ENCODE measurements at places on chromosomes 6 and 20.

DNA sequence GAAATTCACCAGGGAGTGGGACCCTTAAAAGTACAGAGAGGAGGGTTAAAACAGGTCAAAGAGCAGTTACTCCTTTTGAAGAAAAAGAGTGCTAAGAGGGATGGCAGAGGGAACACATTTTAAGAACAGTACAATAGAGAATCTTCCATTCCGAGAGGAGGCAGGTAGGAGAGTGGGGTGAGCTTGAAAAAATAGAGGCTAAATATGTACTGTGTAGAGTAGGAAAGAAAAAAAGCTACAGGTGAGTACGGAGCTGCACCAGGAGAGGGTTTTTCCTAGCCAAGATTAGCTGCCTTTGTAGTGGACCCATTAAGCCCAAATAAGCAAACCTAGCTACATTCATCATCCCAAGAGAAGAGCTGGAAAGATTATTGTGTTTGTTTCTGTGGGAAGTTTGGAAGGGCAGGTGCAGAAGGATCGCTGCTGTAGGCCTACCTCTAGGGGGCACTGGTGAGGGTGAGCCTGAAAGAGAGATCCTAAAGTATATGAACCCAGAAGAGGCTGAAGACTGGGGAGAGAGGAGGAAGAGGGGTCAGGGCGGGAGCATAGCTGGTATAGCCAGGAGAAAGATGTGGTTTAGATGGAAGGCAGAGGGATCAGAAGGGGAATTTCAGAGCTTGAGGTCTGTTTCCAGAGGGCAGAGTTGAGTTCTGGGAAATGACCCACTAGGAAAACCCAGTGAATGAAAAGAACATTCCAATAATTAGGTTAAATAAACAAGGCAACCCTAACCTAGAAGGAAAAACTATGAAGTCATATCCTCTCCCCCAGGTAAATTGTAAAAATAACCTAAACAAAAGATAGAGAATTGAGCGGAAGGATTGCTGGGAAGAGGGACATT, 50.2 kb upstream of the HINT3 start:
- no peak for DNase-seq

DNA sequence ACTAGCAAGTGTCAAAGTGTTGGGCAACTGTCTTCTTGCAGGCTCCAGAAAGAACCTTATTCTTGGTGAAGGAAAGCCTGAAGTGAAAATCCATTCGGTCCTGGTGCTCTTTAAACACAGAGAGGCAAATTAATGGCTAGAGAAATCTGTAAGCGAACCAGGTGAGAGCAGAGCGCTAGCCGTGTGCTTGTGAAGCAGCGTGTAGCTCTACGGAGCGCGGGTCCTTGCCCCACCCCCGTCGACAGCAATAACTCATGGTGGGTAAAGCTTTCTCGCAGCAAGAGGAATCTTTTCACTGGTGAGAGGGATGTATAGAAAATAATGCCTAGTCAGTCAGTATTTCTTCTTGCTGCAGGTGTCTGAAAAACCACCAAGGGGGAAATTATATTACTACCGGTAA, 37.0 kb upstream of the EMILIN3 start:
- no peak for DNase-seq

DNA sequence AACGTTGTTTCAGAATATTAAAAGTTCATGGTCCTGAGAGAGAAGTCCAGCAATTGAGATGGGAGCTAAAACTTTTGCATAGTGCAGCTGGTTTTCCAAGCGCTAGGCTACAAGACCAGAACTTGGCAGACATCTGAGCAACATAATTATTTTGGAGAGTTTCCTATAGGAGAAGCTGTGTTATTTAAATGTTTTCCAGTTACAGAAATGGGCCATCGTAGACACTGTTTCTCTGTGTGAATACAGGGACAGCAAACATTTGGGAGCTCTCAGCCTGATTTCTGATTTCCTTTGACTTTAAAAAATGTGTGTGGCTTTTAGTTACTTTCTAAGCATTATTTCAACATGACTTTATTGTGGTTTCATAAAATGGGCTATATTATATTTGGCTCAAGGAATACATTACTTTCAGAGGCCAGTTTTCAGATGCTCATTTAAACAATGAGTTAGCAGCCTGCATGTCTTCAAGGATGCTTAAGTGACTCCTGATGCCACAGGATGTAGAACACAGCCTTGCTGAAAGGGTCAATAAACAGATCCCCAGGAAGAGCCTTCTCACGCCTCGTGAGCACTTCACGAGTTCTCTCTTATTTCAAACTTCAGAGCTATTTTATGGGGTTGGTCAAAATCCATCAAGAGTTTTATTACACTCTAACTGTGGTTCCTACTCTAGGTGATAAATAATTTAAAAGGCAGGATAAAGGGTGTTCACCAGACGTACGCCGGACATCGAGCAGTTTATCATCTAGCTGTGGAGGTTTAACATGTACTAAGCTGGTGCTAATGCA, 193.8 kb downstream of the SMOC2 start:
- no peak for DNase-seq

GRCh38 chr20:15265581-15266309, 928.3 kb upstream of the FLRT3 start:
- no peak for DNase-seq

DNA sequence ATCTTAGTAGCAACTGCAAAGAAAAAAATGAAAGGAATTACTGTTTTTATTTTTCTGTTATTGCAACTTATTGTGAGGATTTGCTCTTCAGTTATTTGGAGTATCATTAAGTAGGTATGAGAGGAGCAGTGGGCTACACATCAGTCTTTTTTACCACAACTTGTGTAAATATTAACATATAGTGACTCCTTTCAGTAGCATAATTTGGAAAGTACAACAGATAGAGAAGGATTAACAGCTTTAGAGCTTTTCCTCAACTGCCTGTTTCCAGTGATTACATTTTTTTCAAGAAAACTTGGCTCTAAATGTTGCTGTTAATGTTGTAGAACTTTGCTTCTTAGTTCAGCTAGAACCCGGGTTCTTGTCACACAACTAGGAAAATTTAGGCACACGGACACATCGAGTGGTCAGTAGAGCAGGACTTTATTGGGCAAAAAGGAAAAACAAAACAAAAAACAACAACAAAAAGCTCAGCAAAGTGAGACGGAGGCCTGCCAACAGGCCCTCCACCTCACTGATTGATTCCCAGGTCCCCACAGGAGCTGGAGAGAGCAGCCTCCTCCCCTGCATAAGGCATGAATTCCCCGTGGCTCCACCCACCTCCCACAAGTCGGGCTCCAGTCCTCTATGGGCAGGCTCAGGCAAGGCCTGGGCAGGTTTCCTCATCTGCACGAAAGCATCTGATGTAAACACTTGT, 75.1 kb downstream of the ADGRG6 start:
- no peak for DNase-seq

DNA sequence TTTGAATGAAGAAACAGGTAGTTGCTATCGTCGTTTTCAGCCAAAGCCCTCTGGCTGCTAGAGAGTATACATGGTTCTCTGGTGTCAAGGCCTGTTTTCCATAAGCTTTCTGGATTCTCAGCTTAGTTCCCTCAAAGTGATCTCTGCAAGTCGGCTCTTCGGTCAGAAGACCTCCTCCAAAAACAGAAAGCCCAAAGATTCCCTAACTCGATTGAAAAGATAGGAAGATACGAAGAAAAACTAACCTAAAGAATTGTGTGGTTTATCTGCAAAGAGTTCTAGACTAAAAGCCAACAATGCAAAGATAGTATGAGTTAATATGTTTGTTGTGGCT, 545 bp upstream of the ASCC3 start:
- DNase-seq = no peak

DNA sequence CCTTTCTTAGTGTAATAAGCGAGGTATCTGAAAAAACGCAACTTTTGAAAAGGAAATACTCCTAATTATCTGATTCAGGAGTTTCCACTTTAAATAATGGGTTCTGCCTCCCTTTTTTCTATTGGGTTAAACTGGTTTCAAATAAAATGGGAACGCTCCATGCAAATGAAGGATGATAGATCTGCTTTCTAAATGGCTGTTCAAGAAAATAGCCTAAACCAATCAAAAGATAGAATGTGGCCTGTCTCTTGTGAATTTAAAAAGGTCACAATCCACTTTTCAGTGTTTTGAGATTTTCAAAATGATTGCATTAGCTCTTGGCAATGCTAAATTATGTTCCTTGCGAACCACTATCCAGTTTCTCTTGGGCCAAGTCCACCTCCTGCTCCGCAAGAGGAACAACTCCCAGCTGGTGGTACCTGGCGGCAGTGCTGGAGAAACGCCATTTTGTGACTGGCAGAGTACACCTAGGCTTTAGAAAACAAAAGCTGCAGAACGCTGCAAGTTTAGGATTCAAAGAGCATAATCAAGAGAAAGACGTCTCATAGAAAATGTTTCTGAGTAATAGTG, 56.7 kb downstream of the TRIM38 start:
- DNase-seq = no peak

- DNase-seq = no peak
These were observed 1113.1 kb upstream of the CITED2 start for GRCh38 chr6:140487586-140487985.

DNA sequence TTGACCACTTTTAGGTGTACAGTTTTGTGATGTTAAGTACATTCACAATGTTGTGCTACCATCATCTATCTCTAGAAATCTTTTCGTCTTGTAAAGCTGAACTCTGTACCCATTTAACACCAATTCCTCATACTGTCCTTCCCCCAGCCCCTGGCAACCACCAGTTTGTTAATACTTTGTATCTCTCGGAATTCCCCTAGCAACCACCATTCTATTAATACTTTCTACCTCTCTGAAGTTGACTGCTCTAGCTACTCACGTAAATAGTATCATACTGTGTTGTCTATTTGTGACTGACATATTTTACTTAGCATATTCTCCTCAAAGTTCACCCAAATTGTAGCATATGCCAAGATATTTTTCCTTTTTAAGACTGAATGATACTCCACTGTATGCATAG, 82.3 kb upstream of the CLDN20 start:
- DNase-seq = no peak

GRCh38 chr6:142845624-142846458, 99.1 kb downstream of the HIVEP2 start:
- DNase-seq = no peak

GRCh38 chr6:97702248-97702647, 419.2 kb upstream of the MMS22L start:
- no peak for DNase-seq

- DNase-seq = no peak
These were observed 683.0 kb upstream of the ADGRB3 start for GRCh38 chr6:67952121-67952520.

DNA sequence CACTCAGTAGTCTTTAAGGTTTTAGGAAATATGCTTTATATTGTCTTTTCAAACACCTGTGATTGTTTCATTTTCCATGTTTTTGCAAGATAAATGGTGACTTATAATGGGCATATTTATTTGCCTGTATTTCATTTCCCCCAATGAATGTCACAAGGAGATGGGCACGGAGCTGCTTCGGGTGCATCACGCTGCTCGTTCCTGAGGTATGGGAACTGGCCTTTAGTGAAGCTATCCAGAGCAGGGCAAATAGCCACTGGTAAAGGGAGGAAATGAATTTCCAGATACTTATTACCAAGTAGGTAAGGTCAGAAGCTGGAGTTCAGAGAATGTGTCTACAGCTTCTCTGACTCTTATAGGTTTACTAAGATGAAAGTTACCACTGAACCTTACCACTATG, 3.7 kb downstream of the POU3F2 start:
- DNase-seq = no peak

All from stimulated activated CD8-positive, alpha-beta memory T cell treated with anti-CD3 and anti-CD28 coated beads, Interleukin-2, amount 100 ng/mL, for 1 hour (primary cell).